ENCODE measurements at places on chromosomes 7 and 10.

DNA sequence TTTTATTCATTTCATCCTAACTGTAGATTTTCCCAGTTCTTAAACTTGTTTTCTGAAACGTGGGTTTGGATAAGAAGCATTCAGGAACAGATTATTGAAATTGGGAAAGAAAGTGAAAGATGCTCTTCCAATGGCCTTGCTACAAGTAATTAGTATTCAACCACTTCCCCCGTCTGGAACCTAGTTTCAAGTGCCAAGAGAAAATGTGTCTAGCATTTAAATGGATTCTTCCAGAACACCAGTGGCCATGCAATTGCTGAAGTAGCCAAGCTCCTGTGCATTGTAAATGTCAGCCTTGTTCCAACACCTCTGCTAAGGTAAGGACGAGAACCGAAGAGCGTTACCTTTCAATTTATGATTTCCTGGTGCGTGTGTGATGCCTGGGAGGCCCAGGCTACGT lies 68.2 kb downstream of the PFKFB3 start:
- no peak for DNase-seq

GRCh38 chr10:77386838-77387237 lies 250.8 kb downstream of the KCNMA1 start:
- no peak for DNase-seq

DNA sequence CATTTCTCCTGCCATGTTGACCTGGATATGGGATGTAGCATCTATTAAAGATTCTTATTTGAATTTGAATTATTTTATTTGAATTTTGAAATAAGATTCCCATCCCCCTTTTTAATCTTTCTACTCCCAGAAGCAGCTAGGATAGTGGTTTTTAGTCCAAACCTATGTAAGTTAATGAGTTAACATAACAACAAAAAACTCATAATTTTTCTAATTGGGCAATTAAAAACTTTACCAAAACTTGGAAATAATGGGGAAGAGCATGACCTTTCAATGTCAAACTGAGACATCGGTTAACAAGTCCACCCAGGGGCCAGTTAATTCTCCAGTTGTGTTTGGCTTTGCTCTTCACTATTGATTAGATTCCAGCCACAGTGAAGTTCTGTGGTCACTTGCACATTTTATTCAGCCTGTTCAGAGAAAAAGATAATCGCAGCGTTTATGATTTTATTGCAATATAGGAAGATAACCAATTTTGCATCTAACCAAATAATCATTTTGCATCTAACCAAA lies 1.2 kb upstream of the FAM13C start:
- DNase-seq = no peak

GRCh38 chr7:118949031-118949430 lies 724.5 kb downstream of the ANKRD7 start:
- DNase-seq = no peak

DNA sequence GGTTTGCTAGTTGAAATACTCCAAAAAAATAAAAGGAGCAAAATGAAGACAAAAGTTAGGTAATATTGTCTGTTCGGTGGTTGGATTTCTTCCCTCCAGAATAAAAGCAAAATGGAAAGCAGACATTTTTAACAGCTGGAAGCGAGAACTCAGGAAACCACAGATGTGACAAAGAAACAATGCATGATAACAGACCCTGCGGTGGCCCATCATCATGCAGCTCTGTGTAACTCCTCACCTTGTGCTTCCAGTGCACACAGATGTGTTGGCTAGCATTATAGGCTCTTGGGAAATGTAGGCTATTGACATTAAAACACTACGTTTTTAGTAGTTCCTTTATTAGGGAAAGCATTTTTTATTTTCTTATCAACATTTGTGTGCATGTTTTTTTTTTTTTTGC lies 53.9 kb upstream of the ARL4A start:
- no peak for DNase-seq

- DNase-seq = no peak
Measured at GRCh38 chr7:145050415-145050814, 214.6 kb upstream of the TPK1 start.

- DNase-seq = no peak
Measured at GRCh38 chr10:76440426-76440825, 1009.0 kb downstream of the LRMDA start.

DNA sequence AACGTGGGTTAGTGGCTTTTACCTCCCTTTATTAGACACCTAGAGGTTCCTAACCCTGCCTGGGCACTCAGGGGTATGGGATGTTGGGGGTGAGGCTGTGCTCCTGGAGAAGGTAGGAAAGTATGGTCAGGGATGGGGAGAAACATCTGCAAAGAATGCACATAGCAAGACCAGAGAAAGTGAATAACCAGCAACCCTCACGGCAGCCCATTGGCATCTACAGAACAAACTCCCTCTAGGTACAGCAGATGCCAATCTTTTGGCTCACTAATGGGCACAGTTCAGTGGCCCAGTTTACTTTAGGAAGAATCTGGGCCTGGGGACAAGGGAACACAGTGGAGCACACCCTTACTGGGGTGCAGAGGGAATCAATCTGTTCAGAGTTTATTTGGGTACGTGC lies 143.9 kb downstream of the JAZF1 start:
- no peak for DNase-seq

DNA sequence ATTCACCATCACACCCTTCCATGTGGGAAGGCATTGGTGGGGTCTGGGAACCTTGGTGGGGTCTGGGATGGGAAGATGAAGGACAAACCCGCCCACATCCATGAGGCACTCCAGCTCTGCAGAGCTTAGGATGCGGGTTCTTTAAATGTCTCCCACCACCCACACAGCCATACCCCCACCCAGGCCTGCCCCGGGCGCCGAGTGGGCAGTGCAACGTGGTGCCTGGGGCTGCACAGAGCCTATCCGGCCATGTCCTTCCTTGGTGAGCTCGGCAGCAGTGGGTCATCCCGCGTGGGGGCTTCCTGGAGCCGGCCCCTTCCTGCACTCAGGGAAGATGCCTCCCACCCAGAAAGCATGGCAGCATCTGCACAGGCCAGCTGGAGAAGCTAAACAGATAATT lies 163.5 kb upstream of the TCERG1L start:
- DNase-seq = no peak

- no peak for DNase-seq
Measured at GRCh38 chr7:54115028-54115763, 427.0 kb upstream of the VSTM2A start.

DNA sequence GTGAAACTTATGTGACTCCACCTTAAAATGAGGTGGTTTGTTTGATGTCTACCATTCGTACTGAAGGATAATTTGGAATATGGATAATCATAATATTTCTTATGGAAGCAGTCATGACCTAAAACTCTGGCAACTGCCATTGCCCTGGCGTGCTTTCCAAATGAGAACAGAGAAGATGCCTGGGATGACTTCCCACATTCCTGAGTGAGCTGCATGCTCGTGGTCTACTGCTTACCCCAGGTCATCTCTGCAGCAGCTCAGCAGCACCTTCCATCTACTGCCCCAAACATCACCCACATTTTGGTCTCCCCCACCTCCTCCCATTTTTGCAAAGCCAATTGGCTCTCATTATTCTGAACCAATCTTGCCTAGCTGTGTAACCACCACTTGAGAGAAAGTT lies 40.1 kb downstream of the LYZL1 start:
- no peak for DNase-seq

DNA sequence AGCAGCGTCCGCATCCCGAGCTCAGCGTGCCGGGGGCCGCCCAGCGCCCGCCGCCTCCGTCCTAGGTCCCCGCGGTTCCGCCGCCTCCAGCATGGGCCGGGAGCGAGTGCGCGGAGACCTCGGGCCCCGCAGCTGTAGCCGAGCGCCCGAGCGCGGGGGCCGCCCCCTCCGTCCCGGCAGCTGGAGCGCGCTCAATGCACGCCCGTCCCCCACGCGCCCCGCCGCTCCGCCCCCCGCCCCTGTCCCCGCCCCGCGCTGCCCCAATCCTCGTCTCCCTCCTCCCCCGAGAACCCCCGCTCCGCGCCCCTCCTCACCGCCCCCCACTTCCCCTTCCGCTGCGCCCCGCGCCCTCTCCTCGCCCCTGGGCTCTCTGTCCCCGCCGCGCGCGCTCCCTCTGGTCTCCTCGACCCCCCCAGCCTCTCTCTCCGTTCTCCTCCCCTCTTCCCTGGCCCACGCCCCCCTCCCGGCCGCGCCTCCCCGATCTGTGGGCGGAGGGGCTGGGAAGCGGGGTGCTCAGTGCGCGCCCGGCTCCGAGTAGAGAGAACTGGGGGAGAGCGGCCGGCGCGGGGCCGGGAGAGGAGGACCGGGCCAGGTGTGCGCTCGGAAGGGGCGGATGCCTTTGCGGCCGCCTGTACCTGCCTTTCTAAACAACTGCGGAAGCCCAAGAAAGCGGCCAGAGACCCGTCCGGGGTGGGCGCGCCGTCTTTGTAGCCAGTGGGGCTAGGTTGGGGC lies at the start of gene VIPR2:
TSS of gene VIPR2 (minus strand) at position 110 of the 732 bp plus-strand sequence. CDS start at position 14, 96 bp downstream.
- peak; percentile 6 for DNase-seq

DNA sequence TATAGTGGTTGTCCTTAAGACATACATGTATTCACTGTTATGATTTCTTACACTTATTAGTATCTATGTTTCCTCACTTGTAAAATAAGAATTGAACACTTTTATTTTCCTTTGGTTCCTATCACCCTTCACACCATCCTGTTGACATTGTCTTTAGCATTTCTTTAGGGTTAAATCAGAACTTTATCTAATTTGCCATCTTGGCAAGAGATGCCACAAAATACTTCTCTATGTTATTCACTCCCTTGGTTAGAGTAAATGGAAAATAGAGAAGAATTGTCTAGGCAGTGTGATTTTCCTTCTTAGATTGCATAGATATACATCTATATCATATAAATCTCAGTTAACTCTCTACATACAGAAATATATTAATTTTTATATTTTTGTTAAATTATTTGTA lies 204.7 kb downstream of the SEMA3D start:
- DNase-seq = no peak

- DNase-seq = no peak
Measured at GRCh38 chr7:30231271-30231670, 53.1 kb upstream of the ZNRF2 start.

- DNase-seq = no peak
Measured at GRCh38 chr10:131760416-131761166, 140.2 kb upstream of the PPP2R2D start.

DNA sequence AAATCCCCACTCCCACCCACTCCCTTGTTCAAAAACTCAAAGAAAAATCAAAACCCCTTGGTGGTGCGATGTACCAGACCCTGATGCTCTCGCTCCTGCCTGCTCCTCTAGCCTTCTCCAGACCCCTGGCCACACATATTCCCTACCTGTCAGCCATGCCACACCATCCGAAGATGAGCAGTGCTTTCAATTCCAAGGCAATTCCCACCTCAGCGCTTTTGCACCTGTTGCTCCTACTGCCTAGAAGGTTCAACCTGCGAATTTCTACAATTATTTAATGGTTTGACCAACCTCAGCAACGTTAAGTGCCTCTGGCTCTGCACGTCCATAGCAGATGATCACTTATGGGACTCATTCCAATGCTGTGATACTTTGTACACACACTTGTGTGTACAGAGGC lies 11.1 kb downstream of the SLC16A12 start:
- no peak for DNase-seq

DNA sequence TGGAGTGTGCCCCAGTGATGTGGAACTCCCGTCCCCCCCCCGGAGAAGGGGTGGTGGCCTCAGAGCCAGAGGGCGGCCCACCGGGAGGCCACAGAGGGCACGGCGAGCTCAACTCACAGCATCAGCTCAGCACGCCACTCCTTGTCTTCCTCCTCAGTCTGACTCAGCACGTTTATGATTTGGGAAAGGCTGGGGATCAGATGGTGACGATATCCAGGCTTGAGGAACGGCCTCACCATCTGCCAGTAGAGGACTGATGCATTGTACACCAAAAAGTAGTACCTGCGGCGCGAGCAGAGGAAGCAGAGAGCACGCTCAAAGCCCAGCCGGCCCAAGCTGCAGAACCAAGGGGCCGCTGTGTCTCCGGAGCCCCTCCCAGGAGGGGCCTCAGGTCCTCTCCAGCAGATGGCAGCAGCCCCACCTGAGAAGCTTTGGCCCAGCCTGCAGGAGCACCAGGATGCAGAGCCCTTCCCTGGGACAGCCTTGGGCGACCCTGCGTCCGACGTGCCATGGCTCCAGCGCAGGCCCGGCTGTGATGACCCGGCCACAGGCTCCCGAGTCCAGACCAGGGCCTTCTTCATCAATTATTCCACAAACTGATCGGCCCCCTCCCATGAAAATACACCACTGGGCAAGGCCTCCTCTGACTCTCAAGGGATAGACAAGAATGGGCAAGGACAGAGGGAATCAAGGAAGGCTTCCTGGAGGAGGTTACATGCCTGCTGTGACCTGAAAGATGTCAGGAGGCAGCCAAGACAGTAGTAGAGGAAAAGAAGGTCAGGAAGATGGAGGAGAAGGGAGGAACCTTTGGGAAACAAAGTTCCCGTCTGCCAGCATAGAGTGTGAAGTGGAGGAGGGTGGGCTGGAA lies 3.7 kb downstream of the CFAP46 start:
- no peak for DNase-seq

DNA sequence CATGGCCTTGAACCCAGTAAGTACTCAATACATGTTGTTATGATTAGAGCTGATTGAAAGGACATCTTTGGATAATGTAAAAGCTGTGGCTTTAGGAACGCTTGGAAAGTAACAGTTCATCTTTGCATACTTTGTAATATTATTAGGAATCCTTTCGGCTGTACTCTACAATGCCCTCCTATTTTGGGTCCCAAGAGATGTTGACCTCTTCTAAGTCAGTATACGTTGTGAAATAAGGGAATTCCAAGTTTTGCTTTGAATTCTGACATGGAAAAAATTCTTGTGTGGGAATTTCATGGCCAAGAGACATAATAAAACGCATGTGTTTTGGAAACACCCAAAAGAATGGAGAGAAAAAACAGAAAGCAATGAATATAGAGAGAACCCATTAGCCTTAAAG lies 7.7 kb downstream of the AGR3 start:
- no peak for DNase-seq

GRCh38 chr7:81036057-81036456 lies 117.2 kb upstream of the SEMA3C start:
- DNase-seq = no peak

DNA sequence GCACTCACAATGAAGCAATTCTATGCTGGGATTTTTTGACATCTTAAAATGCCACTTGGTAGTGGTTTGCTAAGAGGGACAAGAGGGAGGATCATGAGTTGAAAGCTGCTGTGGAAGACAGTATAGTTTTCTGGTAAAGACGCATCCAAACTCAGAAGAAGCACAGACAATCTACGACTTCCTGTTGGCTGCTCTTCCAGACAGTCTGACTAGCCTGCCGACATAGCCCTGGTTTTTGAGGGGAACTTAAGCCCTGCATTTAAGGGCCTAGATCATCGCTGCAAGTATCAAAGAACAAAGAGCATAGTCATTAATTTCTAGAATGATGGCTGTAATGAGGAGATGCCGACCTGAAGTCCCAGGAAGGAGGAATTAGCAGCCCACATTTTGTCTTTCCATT lies 99.9 kb upstream of the IKZF1 start:
- DNase-seq = no peak

- peak; percentile 15 for DNase-seq
Measured at GRCh38 chr7:4861673-4862072, at the start of gene PAPOLB. Gene PAPOLB (minus strand): TSS chr7:4862030. CDS start chr7:4861810, 220 bp downstream.

Data from stimulated activated CD8-positive, alpha-beta memory T cell treated with anti-CD3 and anti-CD28 coated beads, Interleukin-15, amount 100 ng/mL, for 48 hours (primary cell).